ENCODE measurements at places on chromosomes 16 and 17.

DNA sequence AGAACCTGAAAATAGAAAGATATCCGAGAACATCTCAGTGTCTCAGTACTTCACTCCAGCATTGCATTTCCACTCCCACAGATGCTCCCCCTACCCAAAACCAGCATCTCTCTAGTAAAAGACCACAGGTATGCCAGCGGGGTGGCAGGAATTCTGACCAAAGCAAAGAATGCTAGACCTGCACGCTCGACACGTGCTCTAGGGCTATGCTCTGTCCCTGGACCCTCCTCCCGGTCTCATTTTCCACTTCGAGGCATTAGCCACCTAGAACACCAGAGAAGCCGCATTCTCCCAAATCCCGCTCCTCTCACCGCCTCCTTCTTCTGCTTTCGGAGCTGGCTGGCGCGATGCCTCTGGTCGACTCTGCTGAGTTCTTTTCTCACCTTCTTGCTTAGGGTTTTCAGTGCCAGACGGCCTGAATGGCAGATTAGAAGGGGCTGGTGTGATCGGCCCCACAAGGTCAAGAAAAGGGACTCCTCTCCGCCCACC is 487 bp downstream of the TSR1 start:
- DNase-seq: no peak

GRCh38 chr17:31437720-31438400 is 46.4 kb downstream of the RAB11FIP4 start:
- DNase-seq: no peak

DNA sequence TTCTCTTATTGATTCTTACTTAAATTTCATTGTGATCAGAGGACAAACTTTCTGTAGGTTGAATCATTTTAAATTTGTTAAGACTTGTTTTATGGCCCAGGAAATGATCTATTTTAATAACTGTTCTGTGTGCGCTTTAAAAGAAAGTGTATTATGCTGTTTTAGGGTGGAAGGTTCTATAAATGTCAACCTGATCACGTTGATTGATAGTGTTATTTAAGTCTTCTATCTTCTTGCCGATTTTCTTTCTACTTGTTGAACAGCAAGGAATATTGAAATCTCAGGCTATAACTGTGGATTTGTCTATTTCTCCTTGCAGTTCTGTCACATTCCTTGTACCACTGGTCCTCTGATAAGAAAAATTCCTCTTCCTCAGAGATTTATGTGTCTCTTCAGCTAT is 112.7 kb downstream of the TANC2 start:
- no peak for DNase-seq

DNA sequence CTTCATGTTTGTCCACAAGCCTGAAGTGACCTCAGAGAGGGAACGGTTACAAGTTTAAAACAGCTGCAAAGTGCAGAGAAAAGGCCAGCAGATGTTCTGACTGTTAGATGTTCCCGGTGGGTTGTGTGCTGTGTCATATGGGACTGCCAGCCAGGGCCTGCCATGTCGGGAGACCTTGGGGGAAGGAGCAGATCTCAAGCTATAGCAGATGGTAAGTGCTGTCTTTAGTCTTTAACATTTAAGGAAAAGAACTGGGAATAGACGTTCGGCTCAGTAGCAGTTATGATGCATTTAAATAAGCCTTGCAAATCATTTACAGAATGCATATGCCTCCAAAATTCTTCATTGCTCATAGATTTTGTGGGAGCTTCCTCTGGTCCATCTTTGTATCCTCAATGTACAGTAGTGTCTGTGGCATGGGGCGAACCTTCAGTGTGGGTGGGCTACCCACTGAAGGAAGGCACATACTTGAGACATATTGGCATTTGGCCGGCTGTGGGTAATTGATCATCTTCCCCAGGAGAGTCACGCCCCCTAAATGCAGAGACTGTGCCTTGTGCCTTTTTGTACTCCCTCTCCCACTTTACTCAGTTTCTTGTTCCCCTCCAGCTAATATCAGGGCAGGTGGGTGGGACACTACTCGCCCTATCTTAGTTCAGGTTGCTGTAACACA is 131.9 kb downstream of the NPIPB5 start:
- DNase-seq: no peak

DNA sequence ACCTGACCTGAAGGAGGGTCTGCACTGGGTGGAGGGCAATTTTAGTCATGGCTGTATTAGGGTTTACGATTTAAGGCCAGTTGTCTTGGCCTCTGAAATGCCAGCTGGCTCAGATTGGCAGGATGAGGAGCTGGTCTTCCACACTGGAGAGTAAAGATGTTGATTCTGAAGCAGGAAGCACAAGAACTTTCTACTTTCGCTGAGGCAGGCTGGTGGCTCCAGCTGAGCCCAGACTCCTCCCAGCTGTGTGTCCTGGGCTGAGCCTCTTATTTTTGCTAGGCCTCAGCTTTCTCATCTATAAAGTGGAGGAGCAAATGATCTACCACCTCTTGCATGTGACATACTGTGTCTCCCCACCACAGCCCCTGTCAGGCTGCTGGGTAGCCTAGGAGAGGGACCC is 74.4 kb downstream of the MRM1 start:
- no peak for DNase-seq

GRCh38 chr17:8994319-8994718 is 27.0 kb upstream of the NTN1 start:
- DNase-seq: peak; percentile 33

DNA sequence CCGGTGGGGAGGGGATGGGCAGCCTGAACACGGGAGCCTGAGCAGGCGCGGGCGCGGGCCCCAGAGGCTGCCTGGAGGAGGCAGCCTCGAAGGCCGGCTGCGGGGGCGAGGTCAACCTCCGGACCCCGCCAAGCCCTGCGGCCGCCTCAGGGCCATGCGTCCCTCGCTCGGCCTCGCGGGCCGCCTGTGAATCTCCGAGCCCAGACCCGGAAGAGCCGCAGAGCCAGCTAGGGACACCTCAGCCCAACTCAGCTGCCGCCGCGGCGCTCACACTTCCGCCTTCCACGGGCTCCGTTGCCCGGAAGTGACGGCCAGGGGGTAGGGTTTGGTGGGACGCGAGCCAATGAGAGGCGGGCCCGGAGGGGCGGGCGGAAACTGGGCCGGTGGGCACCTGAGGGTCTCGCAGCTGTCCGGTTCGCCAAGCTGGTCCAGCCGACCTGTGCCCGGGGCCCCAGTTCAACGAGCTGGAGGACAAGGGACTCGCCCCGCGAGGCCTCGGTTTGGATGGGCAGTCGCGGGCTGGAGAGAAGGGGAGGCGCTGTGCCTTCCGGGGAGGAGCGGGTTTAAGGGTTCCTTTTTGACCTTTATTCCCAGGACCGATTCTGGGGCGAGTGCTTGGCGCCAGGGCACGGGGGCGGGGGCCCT is at the start of gene SLC38A10:
TSS of gene SLC38A10 (minus strand) at position 277 of the 645 bp plus-strand sequence. CDS start 386 bp downstream, outside the sequence.
- DNase-seq: peak; percentile 77

DNA sequence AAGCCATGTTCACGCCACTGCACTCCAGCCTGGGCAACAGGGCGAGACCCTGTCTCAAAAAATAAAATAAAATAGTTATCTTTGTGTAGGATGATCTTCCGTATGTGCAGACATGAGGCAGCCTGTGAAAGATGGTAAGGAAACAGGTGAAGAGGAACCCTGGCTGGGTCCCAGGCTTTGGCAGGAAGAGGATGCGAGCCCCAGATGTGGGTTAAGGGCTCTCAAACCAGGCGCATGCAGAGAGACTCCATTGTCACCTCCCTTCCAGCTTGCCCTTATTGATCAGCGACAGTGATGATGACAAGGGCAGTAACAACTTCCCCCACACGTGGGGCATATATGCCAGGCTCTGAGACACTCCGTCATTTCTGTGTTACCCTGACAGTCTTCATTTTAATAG is 106.8 kb downstream of the GNAO1 start:
- no peak for DNase-seq

DNA sequence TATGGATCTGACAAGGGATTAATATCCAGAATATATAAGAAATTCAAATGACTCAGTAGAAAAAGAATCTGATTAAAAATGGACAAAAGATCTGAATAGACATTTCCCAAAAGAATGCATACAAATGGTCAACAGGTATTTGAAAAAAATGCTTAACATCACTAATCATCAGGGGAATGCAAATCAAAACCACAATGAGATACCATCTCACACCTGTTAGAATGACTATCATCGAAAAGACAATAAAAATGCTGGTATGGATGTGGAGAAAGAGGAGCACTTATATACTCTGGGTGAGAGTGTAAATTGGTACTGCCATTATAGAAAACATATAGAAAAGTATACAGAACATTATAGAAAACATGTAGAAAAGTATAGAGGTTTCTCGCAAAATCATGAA is 16.4 kb upstream of the HS3ST2 start:
- no peak for DNase-seq

DNA sequence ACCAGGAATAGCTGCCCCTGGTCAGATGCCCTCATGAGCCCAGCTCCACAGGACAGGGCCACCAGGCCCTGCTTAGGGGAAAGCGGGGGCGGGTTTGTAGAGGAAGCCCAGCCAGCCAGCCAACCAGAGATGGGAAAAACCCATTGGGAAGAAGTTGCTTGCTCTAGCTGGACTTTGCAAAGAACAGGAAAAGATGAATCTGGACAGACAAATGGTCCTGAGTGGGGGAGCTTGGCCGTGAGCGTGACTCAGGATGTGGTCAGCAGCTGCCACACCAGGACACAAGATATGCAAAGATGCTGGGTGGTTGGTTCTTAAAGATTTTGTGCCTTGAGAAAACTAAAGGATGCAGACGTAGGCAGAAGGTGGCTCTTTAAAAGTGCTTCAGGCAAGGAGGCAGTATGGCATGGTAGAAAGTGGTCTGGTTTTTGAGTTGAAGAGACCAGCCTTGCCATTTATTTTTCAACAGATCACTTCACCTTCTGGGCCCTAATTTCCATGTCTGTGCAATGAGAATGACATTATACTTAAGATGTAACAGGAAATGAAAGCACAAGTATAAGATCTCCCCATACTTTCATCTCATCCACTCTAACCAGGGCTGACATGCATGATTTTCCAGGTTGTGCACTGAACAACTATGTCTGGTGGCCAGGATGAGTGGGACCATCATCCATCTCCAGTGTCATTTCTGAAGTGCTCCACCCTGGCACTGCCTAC is 27.8 kb upstream of the HEATR6 start:
- DNase-seq: peak; percentile 64

DNA sequence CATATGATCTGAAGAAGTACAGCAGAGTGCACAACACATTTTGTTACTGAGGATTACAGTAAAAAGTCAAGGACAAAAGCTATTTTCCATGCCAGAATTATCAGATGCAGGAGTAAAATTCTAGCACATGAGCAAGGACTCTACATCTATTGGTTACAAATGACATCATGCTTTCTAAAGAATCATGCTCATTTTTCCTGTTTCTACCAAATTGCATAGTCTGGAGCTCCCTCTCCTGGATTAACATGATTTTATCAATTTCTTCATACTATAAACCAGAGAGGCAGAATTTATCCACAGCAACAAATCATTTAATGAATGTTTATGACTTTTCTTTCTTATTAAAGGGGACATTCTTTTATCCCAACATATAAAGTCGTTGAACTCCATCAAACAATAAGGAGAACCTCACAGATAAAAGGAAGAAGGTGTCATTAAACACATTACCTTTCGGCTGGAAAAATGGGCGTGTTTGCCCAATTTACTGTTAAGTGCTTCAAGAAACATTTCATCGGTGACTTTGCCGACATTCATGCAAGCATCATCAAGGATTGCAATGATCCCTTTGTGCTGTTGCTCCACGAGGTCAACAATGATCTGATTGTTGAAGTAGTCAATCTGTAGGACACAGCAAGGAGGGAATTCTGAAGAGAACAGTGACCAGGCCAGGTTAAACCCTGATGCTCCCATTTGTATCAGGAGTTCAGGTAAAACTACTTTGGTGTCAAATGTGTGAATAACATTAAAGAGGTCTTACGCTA is 121.7 kb downstream of the MYO1D start:
- peak; percentile 77 for DNase-seq

DNA sequence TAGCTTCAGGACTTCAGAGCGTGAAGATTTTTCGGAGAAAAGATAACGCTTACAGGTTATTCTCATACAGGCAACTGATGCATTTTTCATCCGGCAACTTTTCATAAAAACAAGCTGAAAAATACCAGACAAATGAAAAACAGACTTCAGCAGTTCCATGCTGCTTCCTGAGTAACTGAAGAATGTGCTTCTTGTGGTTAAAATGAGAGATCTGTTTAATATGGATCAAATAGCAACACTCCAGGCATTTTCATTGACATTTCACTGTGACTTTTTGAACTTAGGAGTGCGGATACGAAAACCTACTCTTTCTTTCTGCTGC is 705 bp upstream of the PITPNC1 start:
- peak; percentile 76 for DNase-seq

DNA sequence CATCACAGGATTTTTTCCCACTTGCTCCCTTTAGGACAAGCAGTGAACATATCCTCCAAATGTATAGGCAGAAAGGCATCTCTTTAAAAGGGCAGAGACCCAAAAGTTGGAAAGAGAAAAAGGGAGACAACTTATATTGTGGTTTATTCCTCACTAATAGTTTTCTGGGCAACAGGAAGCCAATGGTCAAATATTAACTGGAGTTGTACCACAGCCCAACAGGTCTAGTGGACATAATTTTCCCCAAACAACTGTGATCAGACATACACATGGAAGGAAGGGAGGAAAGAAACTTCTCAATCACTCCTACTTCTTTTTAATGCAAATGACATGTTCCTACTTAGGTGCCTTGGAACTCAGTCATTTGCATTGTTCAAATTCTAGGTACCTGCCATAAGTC is 78.4 kb downstream of the SOX9 start:
- DNase-seq: no peak

GRCh38 chr17:74475189-74475588 is 8.8 kb downstream of the CD300A start:
- no peak for DNase-seq

GRCh38 chr16:53654946-53655345 is 48.7 kb downstream of the RPGRIP1L start:
- no peak for DNase-seq

DNA sequence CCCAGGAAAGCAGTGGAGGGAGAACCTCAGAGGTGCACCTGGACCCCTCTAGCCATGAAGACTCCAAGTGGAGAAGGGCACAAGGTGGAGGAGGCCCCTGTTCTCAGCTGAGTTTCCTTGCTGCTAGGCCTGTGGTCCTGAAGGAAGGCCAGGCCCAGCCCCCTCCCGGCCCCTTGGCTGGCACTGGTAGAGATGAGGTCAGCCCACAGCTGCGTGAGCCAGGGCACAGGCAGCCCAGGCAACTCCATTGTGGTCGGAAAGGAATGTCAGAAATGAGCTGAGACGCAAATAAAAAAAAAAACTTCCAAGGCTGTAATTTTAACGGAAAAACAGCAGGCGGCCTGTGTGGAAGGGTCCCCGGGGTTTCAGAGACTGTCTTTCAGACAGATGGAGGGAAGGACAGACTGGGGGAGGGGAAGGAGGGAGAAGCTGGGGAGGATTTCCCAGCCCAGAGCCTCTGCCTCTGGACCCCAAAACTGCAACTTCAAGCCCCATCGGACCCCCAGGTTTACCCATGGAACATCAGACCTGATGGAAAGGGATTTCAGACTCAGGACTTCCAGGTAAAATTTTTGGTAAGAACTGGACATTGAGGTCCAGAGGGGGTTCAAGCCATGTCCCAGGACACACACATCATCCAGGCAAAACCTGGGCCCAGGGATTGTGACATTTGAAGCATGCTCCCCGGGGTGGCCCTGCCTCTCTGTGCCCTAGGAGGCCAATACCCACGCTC is 25.6 kb upstream of the MRPS23 start:
- peak; percentile 97 for DNase-seq

Data from fibroblast of mammary gland (primary cell).